ENCODE measurements at places on chromosomes 5 and 9. TPM values are rescaled to one million over a fixed set of nuclear protein-coding genes. Genes with fewer than 3 reads are reported as not detected.
A peak's percentile ranks its signal among the peaks of the same experiment; 100 is the strongest.

IFNA2 gene
- not detected for total RNA-seq

TXNDC8 gene
- total RNA-seq = not detected

FGF18 gene
- total RNA-seq = 0.20 TPM

GABBR2 gene
- not detected for total RNA-seq

CTXN3 gene
- not detected for total RNA-seq

PTGDS gene
- total RNA-seq = 2.3 TPM

TPPP gene
- total RNA-seq = 3.4 TPM

INSL4 gene
- not detected for total RNA-seq

PDCD1LG2 gene
- total RNA-seq = 1.4 TPM

LPAR1 gene
- 20.2 TPM for total RNA-seq

IGFBPL1 gene
- not detected for total RNA-seq

GGTA1 gene
- total RNA-seq = 1.4 TPM

LCN1 gene
- not detected for total RNA-seq

PCDHGA12 gene
- 5.4 TPM for total RNA-seq

CTSL gene
- 75.5 TPM for total RNA-seq

CDKN2B gene
- 13.3 TPM for total RNA-seq

SLC6A7 gene
- total RNA-seq = not detected

DNA sequence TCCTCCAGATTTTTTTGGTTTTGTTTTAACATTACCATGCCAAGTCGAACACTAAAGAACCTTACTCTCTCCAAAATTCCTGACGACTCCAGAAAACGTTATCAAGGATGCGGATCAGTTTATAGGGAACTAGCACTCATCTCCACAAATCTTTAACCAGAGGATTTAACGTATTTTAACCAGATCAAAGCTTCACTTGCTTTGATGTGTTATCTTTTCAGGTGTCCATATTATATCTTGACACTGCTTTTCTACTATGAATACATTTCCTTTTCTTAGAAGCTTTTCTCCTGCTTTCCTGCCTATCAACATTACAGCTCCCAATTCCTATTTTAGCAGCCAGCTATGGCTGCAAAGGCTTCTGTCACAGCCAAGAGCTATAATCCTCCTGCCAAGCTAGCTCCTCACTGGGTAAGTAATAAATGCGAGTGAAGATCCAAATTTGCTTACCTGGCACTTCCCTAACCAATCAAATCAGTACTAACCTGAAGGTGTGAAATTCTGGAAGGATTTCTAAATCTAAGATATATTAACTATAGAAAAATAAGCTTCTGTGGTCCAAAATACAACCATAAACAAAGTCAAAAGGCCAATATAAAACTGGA, 60.2 kb downstream of the CDC14B start:
- H3K27ac ChIP-seq = no peak overlapping the region
- H3K36me3 ChIP-seq = no peaks in the 10 kb centered on the region
- H3K4me3 ChIP-seq = no peak overlapping the region
- no peak for DNase-seq

DNA sequence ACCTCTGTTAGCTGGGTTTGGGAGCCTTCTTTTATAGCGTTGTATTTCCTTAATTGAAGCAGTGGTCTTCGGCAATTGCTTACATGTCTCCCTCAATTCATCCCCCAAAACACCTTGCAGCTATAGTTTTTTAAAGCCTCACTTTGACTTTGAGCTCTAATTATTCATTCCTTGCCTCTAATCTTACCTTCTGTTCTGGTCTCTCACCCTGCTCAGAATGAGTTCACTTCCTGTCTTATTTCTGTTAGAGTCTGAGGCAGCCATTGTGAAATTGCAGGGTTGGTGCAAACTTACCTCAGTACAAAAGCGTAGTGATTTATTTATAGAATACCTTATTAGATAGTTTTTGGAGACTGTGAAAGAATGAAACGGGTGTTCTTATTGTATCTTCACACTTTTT, 35.0 kb downstream of the AOPEP start:
- no peaks in the 10 kb centered on the region for H3K36me3 ChIP-seq
- DNase-seq = no peak
- H3K4me3 ChIP-seq = no peak overlapping the region

DNA sequence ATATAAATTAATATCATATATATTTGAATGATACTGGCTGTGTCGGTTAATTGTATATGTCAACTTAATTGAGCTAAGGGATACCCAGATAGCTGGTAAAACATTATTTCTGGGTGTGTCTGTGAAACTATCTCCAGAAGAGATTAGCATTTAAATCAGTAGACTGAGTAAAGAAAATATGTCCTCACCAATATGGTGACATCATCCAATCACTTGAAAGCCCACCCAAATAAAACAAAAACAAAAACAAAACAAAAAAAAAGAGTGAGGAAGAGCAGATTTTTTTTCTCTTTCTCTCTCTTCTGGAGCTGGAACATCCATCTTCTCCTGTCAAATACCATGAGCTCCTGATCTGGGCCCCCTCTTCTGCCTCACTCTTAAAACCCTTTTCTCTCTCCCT, 15.7 kb upstream of the CCDC152 start:
- no peak overlapping the region for H3K4me3 ChIP-seq
- no peak overlapping the region for H3K27ac ChIP-seq
- H3K4me1 ChIP-seq = no peaks in the 10 kb centered on the region
- H3K27me3 ChIP-seq = no peaks in the 10 kb centered on the region
- DNase-seq = no peak

GRCh38 chr5:43294226-43294625, 19.0 kb downstream of the HMGCS1 start:
- no peaks in the 10 kb centered on the region for H3K4me1 ChIP-seq
- H3K27ac ChIP-seq = no peak overlapping the region
- peaks cover 69% of the 10 kb centered on the region for H3K36me3 ChIP-seq
- no peaks in the 10 kb centered on the region for H3K27me3 ChIP-seq
- DNase-seq = no peak

GRCh38 chr5:170270293-170271069, 27.1 kb downstream of the LCP2 start:
- H3K36me3 ChIP-seq = no peaks in the 10 kb centered on the region
- H3K27ac ChIP-seq = no peak overlapping the region
- no peak for DNase-seq
- peaks cover 5% of the 10 kb centered on the region for H3K4me1 ChIP-seq
- H3K27me3 ChIP-seq = no peaks in the 10 kb centered on the region

GRCh38 chr9:113581865-113582697, 118.6 kb downstream of the RGS3 start:
- peak overlapping the region; percentile 66 for H3K27ac ChIP-seq
- H3K4me3 ChIP-seq = peak overlapping the region; percentile 5
- H3K4me1 ChIP-seq = peaks cover 56% of the 10 kb centered on the region
- no peaks in the 10 kb centered on the region for H3K27me3 ChIP-seq
- H3K36me3 ChIP-seq = no peaks in the 10 kb centered on the region
- peak; percentile 74 for DNase-seq

DNA sequence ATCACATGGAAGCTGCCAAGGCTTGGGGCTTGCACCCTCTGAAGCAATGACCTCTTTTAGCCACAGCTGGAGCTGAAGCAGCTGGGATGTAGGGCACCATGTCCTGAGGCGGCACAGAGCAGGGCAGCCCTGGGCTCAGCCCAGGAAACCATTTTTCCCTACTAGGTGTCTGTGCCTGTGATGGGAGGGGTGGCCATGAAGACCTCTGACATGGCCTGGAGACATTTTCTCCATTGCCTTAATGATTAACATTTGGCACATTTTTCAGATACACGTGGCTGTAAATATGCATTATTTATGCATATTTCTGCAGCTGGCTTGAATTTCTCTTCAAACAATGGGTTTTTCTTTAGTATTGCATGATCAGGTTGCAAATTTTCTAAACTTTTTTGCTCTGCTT, 81.7 kb downstream of the OSMR start:
- no peaks in the 10 kb centered on the region for H3K4me1 ChIP-seq
- H3K27me3 ChIP-seq = no peaks in the 10 kb centered on the region
- H3K4me3 ChIP-seq = no peak overlapping the region
- H3K27ac ChIP-seq = no peak overlapping the region
- no peaks in the 10 kb centered on the region for H3K36me3 ChIP-seq
- no peak for DNase-seq

- no peaks in the 10 kb centered on the region for H3K27me3 ChIP-seq
- H3K4me3 ChIP-seq = no peak overlapping the region
- H3K27ac ChIP-seq = no peak overlapping the region
Observed at GRCh38 chr5:90940227-90940995, 381.8 kb downstream of the ADGRV1 start.

GRCh38 chr9:136336156-136336870, 9.0 kb downstream of the GPSM1 start:
- no peak overlapping the region for H3K4me3 ChIP-seq
- no peak for DNase-seq
- no peaks in the 10 kb centered on the region for H3K4me1 ChIP-seq
- H3K27ac ChIP-seq = no peak overlapping the region
- no peaks in the 10 kb centered on the region for H3K27me3 ChIP-seq

GRCh38 chr5:168109441-168109840, 182.0 kb upstream of the WWC1 start:
- no peaks in the 10 kb centered on the region for H3K4me1 ChIP-seq
- no peak overlapping the region for H3K4me3 ChIP-seq
- H3K27ac ChIP-seq = no peak overlapping the region
- no peak for DNase-seq

DNA sequence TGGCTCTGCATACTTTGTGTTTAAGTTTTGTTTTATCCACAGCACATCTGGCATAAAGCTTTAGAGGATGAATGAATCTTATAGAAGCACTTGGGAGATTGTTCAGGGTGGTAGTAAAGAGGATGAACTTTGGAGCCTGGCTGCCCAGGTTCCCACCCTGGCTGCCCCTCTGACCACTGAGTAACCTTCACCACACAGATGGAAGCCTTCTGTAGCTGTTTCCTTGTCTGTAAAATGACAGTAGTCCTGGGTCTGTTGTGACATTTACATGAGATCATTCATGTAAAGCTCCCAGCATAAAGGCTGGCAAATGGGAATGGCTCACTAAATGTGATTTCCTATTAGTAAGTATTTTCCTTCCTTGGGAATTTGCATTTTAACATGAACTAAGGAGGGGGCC, 85.7 kb upstream of the FAM169A start:
- no peak overlapping the region for H3K4me3 ChIP-seq
- DNase-seq = no peak
- H3K27me3 ChIP-seq = no peaks in the 10 kb centered on the region
- no peak overlapping the region for H3K27ac ChIP-seq
- H3K4me1 ChIP-seq = no peaks in the 10 kb centered on the region

- no peaks in the 10 kb centered on the region for H3K27me3 ChIP-seq
- no peak overlapping the region for H3K4me3 ChIP-seq
- H3K4me1 ChIP-seq = no peaks in the 10 kb centered on the region
- no peak for DNase-seq
- no peaks in the 10 kb centered on the region for H3K36me3 ChIP-seq
Observed at GRCh38 chr9:113250807-113251206, 24.6 kb downstream of the CDC26 start.

DNA sequence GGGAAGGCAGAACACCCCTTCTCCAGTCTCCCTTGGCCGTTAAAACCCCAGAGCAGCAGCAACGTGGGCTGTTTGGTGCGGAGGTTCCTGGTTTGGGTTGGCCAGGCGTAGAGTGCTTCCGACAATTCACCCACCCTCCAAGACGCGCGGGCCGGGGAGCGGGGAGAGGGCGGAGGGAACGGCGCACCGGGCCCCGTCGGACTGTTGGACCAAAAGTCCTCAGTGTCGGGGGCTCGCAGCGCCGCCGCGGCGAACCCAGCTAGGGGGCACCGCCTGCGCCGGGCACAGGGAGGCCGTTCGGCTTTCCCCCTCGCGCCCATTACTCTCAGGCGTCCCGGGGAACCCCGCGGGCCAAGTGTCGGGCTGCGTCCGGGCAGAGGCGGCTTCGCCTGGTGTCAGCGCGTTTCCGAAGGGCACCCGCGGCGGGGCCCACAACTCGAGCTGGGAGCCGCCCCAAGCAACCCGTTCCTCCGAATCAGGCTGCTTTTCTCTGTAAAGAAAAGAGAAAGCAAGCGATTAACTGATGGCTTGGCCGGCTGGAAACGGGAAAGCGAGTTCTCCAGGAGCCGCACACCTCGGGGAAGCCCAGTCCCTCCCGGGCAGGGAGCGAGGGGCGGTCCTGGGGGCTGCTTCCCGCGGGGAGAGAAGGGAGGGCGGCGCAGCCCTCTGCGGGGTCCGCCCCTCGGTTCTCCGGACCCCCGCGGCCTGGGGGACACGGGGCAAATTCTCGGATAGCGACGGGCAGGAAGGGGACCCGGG, 145.5 kb downstream of the ERCC6L2 start:
- H3K27ac ChIP-seq = peak overlapping the region; percentile 35
- H3K4me1 ChIP-seq = peaks cover 13% of the 10 kb centered on the region
- DNase-seq = no peak
- H3K36me3 ChIP-seq = peaks cover 6% of the 10 kb centered on the region
- H3K27me3 ChIP-seq = peaks cover 56% of the 10 kb centered on the region
- peak overlapping the region; percentile 66 for H3K4me3 ChIP-seq

GRCh38 chr5:142634216-142635011, 51.5 kb downstream of the FGF1 start:
- peaks cover 4% of the 10 kb centered on the region for H3K4me1 ChIP-seq
- DNase-seq = no peak
- no peaks in the 10 kb centered on the region for H3K36me3 ChIP-seq
- H3K27ac ChIP-seq = no peak overlapping the region
- H3K4me3 ChIP-seq = no peak overlapping the region
- no peaks in the 10 kb centered on the region for H3K27me3 ChIP-seq

GRCh38 chr9:22054076-22054475, 45.0 kb upstream of the CDKN2B start:
- H3K27ac ChIP-seq = no peak overlapping the region
- no peaks in the 10 kb centered on the region for H3K27me3 ChIP-seq
- no peak overlapping the region for H3K4me3 ChIP-seq
- DNase-seq = no peak

- no peak overlapping the region for H3K4me3 ChIP-seq
- H3K36me3 ChIP-seq = no peaks in the 10 kb centered on the region
Observed at GRCh38 chr9:6902423-6902822, 144.7 kb downstream of the KDM4C start.

DNA sequence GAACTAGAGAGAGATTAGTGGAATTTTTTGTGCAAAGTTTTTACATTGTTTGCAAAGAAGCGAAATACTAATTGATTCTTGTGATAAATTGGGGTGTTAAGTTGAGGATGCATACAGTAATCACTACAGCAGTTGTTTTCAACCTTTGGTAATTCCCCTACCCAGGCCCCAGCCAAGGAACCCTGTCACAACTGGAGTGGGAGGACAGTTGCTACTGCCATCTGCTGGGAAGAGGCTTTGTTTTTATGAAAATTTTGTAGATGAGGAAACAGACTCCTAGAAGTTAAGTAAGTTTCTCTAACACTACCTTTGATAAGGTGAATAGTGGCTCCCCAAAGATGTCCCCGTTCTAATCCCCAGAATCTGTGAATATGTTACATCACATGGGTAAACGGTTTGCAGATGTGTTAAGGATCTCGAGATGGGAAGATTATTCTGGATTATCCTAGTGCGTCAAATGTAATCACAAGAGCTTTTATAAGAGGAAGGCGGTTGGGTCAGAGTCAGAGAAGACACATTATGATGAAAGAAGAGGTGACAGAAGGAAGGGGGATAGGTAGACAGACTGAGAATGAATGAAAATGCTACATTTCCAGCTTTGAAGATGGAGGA, 34.0 kb upstream of the PPP1R2B start:
- no peaks in the 10 kb centered on the region for H3K27me3 ChIP-seq
- H3K4me1 ChIP-seq = no peaks in the 10 kb centered on the region
- no peak overlapping the region for H3K27ac ChIP-seq
- no peak for DNase-seq

GRCh38 chr9:27383524-27383923, 86.6 kb upstream of the EQTN start:
- no peak overlapping the region for H3K4me3 ChIP-seq
- DNase-seq = no peak

GRCh38 chr5:138276402-138277054, 2.1 kb upstream of the GFRA3 start:
- no peaks in the 10 kb centered on the region for H3K36me3 ChIP-seq
- H3K4me1 ChIP-seq = peaks cover 5% of the 10 kb centered on the region
- DNase-seq = no peak
- H3K27ac ChIP-seq = no peak overlapping the region

- H3K36me3 ChIP-seq = no peaks in the 10 kb centered on the region
- DNase-seq = no peak
- no peaks in the 10 kb centered on the region for H3K27me3 ChIP-seq
Observed at GRCh38 chr5:168409591-168410458, 76.4 kb upstream of the RARS1 start.

Measured in gastrocnemius medialis (tissue), 4 donors.